ENCODE measurements at places on chromosomes 11 and 22. TPM values are rescaled to one million over a fixed set of nuclear protein-coding genes. Genes with fewer than 3 reads are reported as not detected.

- DNase-seq, result no peak
Measured at GRCh38 chr11:85647078-85647477, 689 bp upstream of the TMEM126A start.

DNA sequence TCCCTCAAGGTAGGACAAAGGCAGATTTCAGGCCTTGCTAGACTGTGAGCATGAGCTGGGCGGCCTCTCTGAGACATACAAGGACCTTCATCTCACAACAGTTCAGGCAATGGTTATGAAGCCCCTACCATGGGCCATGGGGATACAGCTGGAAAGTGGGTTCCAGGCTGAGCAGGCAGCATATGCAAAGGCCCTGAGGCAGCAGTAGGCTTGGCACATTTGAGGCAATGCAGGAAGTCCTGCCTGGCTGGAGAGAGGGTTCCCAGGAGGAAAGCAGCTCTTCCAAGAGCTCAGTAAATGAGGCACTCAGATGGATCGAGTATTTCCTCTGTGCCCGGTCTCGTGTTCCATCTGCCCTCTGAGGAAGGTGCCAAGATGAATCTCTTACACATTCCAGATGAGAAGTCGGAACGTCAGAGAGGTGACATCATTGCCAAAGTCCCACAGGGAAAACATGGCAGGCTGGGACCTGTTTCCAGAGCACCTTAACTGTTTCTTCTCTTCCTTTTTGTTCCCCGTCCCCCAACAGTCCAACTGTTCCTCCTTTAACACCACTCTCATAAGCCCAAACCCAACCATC, 388.6 kb downstream of the MN1 start:
- DNase-seq, result no peak

DNA sequence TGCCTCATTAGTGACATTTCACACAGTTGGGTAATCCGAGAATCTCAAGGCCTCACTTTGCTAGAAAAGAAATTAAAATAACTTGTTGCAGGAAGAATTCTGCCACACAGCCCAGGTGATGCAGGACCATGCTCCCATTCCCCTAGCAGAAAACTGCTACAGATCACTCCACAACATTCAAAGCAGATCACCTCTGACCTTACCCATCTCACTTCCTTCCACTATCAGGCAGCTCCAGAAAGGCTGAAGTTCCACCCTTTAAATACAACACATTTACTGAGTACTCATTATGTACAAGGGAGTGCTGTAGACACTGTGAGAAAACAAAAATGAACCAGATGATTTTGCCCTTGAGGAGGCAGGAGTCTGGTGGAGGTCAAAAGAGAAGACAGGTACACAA, 231.0 kb downstream of the TTC28 start:
- DNase-seq, result no peak

DNA sequence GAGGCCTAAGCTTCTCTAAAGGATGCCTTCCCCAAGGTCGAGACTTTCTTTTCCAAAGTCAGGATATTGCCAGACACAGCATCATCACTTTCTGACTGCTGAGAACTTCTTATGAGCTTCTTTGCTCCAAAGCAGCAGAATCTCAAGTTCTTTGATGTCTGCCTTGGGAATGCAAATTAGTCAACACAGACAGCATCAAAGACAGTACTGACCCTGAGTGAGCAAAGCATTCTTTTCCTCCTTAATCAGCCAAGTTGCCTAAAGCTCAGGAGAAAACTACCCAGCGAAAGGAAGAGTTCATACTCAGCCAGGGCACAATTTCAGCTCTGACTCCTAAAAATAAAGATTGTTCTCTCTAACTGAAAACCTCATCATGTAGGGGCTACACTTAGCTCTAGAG, 98.0 kb downstream of the SLC36A4 start:
- no peak for DNase-seq

Gene TSPAN32
- not detected for total RNA-seq

GRCh38 chr11:20864628-20865027, 195.2 kb downstream of the NELL1 start:
- no peak for DNase-seq

DNA sequence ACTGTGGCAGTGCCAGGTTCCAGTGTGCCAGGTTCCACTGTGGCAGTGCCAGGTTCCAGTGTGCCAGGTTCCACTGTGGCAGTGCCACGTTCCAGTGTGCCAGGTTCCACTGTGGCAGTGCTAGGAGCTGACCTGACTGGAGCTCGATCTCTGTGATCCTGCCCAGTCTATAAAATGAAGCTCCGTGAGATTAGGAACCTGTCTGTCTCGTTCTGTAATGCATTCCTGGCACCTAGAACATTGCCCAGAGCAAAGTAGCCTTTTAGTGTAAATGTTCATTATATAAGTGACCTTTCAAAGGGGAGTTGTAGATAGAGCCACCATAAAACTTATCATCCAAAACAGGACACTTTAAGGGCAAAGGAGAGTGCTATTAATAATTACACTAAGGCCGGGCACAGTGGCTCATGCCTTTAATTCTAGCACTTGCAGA, 36.0 kb downstream of the ART5 start:
- no peak for DNase-seq

DNA sequence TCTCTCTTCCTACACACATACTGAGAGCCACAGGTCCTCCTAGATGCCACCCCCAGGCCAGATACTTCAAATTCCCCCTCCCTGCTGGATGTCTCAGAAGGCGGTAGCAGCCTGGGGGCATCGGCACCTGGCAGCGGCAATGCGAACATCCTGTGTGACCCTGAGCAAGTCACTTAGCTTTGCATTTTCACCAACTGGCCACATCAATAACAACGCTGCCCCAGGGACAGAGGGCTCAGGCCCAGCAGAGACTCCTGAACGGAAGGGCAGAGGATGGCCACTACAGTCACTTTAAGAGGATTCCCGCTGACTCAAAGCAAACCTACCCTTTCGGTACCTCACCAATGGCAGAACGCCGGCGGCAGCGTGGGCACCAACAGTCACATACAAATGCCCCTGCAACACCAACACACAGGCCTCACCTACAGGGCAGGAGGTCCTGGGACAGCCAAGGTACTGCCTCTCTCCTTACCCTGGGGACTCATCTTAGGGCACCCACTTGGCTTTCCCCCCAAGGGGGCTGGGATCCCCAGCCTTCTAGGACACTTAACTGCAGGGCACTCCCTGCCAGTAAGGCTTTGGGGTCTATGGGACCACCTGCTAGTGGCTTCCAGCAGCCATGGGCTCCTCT, 1.6 kb downstream of the LMO1 start:
- no peak for DNase-seq

DNA sequence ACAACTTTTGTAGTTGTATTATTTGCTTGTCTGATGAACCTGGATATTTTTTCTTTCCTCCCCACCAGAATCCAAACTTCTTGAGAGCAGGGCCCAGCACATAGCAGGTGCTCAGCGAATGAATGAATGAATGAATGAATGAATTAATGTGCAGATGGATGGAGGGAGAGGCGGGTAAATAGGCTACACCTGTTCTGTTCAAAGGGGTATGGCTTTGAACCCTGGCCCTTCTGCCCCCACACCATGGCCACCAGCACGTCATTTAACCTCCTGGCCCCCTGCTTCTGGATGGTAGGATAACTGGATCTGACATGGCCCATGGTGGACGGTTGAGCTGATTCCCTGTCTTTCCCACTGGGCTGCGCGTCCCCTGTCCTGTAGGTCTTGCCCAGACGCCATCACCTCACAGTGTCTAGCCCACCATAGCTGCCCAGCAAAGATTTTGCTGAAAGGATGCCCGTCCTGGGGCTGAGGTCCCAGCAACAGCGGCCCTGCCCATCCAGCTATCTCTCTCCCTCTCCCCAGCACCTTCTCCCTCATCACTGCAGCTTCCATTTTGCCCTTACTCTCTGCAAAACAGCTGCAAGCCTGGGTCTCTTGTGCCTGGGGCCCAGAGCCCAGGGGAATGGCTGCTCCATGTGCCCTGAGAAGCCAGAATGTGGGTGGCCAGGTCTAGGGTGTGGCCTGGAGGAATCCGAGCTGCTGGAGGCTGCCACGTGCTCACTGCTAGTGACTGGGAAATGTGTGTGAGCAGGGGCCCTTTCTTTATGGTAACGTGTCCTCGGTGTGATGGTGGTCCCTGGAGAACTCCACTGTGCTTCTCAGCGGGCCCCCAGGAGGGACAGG, 49.3 kb upstream of the LINC01488 start:
- DNase-seq, result no peak

- DNase-seq, result no peak
Measured at GRCh38 chr11:13310443-13310842, 32.9 kb downstream of the BMAL1 start.

- no peak for DNase-seq
Measured at GRCh38 chr11:67666303-67666645, 8.1 kb downstream of the ALDH3B2 start.

Gene MUC15
- not detected for total RNA-seq

Gene CSF2RB
- total RNA-seq, result 0.62 TPM

Gene ALG12
- total RNA-seq, result 11.7 TPM

Gene QSER1
- 66.8 TPM for total RNA-seq

GRCh38 chr11:26549176-26549575, 22.9 kb downstream of the MUC15 start:
- DNase-seq, result no peak

Gene GRAMD1B
- total RNA-seq, result 59.9 TPM

- no peak for DNase-seq
Measured at GRCh38 chr11:110785398-110785797, 73.2 kb upstream of the ARHGAP20 start.

DNA sequence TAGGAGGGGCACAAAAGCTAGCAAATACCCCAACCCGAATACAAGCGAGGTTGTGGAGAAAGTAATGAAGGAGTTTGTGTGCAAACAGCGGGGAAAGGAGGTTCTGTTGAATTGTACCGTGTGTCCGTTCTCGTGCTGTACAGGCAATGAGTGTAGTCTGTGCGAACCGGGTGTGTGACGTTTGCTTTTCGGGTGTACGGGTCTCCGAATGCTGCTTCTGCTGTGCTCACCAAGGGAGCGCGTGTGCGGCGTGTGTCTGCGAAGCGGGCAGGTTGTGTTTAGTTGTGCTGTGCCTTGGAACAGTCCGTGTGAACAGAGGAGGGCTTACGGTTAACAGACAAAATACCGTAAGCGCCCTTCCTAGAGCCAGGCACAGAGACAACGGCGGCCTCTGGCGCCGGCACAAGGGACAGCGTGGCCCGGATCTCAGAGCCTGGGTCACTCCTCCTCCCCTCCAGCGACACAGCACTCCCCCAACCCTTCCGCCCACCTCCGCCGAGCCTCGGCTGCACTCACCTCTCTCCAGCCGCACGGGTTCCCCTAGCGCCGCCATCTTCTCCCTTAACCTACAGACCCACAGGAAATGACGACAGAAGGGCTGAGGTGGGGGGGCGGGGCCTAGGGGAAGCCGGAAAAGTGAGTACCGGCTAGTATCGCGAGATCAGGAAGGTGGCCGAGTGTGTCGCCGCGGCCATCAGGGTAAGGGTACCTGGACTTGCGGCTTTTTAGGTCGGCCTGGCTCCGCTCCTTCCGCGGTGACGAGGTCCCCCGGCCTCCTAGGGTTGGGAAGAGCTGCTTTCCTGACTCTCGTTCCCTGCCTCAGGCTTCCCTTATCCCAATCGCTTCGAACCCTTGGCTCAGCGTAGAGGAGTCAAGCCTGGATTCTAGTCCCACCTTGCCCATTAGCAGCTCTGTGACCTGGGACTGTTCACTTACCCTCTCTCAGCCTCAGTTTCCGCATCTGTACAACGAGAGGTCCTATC, at the start of gene LIN7C:
LIN7C (minus strand) TSS at position 570 of the 983 bp plus-strand sequence; CDS start at position 553, 17 bp downstream.
- DNase-seq, result peak; percentile 96

Gene CASP4
- 1.9 TPM for total RNA-seq

Gene KRTAP5-10
- total RNA-seq, result not detected

Gene SCGB1A1
- not detected for total RNA-seq

DNA sequence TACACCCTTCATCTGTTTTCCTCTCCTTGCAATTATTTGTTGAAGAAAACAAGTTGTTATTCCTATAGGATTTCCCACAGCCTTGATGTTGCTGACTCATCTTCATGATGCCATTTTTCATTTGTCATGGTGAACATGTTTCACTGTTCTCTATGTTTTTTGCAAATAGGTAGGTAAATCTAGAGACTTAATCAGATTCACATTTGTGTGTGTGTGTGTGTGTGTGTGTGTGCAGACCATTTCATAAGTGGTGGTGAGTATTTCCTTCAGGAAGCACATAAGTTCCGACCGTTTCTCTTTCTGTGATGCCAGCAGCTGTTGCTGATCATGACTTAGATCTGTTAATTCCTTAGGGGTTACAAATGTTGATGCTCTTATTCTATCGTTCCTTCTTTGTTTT, 80.3 kb upstream of the IZUMO1R start:
- no peak for DNase-seq

DNA sequence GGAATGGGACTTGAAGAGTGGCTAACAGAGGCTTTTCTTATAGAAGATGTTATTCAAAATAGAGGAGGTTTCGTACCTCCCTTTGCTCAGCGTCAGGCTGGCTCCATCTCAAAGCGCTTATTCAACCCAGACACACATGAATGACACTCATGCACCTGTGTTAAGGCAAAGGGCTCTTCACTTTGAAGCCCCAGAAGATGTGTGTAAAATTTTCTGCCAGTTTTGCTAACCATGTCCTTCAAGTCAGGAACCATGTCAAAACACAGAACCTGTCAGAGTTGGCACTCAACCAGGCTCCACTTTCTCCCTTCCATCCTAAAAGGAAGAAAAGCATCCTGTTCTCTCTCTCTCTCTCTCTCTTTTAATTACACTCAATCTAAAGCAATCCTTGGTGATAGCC, 352.8 kb upstream of the NARS2 start:
- DNase-seq, result no peak

DNA sequence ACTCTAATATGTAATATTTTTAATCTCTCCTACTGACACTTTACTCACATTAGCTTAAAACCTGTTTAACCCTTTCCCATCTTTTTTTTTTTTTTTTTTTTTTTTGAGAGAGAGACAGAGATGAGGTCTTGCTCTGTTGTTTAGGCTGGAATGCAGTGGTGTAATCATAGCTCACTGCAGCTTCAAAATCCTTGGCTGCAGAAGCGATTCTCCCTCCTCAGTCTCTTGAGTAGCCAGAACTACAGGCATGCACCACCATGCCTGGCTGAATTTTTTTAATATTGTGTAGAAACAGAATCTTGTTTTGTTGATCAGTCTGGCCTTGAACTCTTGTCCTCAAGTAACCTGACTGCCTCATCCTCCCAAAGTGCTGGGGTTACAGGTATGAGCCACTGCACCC, 37.3 kb downstream of the PAMR1 start:
- no peak for DNase-seq

Gene DGCR2
- 68.0 TPM for total RNA-seq

DNA sequence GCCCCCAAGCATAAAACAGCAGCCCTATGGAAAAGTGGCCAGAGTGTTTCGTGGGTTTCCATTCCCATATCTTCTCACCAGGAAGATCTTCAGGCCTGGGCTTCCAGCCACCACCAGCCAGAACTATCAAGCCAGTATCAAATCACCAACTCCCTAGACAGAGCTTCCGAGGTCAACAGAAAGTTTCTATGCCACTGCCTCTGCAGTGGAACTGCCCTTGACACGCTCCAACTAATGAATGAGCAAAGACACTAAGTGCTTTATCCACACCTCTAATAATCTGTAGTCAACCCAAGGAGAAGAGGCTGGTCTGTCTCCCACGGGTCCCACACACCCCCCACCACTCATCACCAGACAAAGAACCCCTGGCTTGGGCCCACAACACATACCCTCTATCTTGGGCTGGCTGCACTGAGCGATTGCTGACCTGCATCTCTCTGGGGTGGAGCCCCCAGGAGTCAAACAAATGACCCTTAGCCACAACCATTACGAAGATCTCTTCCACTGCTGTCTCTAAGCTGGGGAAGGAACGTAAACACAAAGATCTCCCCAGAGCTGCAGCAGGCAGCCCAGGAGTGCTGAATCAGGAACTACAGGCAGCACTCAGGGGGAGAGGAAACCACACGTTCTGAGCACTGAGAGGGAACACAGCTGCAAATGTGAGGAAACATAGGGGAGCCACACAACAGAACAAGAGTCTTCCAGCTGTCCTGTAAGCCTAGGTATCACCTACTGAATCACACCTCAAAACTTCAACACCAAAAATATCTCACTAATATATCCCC, 9.7 kb downstream of the OR5AN1 start:
- DNase-seq, result no peak

All from occipital lobe (tissue), 3 donors.